ENCODE measurements at places on chromosomes 13 and 19.

DNA sequence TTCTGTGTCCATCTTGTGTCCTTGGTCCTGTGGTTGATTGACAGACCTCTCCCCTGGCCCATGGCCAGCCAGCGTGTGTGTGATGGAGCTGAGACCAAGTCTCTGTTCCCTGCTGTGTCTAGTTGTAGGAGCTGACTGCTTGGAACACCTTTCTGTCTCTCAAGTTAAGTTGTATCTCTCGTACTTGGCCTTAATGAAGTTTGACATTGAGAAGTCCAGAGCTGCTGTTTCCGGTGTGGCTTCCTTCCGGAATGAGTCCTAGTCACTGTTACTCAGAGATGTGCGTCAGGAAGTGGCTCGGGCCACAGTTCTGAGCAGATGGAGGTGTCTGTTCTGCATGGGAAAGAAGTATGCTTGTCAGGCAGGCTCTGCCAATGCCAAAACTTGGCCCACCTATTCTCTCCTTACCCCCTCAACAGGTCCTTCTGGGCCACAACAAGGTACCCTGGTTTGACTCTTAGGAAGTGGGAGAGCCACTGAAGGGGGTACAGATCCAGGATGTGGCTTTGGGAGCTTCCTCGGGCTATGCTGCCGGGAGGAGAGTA lies 54.3 kb downstream of the GATAD2A start:
- DNase-seq: peak; percentile 9

DNA sequence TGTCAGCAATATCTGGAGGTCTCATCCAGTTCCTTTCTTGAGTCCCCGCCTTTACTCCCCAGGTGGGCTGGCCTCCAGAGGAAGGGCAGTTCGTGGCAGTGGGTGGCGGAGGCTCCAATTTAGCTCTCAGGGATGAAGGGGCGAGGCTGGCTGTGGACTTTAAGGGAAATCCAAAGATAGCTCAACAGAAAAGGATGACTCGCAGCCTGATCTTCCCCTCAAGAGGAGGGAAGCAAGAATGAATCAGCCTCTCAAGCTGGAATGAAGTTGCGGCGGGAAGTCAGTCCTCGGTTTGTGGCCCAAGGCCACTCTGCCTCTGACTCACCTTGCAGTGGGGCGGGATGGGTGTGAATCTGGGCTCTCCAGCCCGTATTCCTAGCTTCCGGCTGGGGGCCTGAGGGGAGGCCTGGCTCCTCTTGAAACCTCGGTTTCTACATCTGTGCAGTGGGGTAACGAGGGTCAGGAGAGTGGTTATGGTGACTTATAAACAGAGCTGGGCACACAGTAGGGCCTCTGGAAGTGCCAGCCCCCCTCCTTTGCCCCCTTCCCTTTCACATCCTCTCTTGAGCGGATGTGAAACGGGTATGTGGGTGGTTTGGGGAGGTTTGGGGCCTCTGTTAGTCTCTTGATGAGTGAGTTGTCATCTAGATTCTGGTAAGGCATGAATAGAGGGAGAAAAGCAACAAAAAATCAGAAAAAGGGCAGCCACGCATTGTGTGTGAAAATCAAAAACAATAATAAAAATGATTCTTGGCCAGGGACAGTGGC lies 10.5 kb upstream of the SMG9 start:
- DNase-seq: peak; percentile 82

GRCh38 chr19:963486-963951 lies 20.6 kb upstream of the WDR18 start:
- DNase-seq: no peak

DNA sequence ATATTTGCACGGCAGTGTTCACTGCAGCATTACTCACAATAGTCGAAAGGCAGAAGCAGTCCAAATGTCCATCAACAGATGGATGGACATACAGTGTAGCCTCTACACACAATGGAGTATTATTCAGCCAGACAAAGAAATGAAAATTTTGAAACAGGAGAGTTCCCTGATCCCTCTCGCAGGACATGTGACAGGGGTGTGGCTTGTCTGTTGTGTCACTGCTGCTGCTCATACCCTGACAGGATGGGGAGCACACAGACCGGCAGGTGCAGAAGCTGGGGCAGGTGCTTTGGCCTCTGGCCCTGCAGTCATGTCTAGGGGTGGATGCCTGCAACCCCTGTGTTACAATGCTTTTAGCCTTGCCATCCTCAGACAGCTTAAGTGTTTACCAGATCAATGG lies 204.3 kb downstream of the EFNB2 start:
- DNase-seq: no peak

DNA sequence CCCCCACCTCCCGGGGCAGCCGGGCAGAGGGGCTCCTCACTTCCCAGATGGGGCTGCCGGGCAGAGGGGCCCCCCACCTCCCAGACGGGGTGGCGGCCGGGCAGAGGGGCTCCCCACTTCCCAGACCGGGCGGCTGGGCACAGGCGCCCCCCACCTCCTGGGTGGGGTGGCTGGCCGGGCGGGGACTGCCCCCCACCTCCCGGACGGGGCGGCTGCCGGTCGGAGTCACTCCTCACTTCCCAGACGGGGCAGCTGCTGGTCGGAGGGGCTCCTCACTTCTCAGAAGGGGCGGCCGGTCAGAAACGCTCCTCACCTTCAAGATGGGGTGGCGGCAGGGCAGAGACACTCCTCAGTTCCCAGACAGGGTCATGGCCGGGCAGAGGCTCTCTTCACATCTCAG lies 43.9 kb downstream of the ZNF730 start:
- no peak for DNase-seq

DNA sequence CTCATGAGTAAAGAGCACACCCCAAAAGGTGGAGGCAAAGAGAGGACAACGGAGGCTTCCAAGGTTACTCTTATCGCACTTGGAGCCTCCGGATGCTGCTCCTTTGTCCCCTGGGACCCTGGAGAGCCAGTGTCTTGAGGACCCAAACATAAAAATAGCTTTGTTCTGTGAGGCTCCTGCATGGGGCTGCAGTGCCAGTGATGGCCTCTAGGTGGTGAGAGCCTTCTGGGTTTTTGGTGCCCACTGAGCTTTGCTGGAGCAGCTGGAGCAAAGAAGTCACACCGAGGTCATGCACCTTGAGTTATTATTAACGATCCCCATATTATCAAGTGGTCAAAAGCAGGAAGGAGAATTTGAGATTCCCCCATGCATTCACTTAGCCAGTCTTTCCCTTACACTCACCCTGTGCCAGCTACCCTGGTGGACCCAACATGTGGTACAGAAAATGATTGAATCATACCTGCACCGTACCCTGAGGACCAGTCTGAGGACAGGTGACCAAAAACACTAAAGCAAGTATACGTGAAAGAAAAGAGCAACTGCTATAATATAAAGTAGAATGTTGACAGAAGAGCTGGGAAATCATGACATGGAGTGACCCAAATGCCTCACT lies 41.5 kb downstream of the ZNF682 start:
- DNase-seq: no peak

GRCh38 chr13:22592515-22592914 lies 588.3 kb upstream of the SGCG start:
- no peak for DNase-seq

GRCh38 chr13:52447815-52448552 lies 2.5 kb downstream of the VPS36 start:
- no peak for DNase-seq

DNA sequence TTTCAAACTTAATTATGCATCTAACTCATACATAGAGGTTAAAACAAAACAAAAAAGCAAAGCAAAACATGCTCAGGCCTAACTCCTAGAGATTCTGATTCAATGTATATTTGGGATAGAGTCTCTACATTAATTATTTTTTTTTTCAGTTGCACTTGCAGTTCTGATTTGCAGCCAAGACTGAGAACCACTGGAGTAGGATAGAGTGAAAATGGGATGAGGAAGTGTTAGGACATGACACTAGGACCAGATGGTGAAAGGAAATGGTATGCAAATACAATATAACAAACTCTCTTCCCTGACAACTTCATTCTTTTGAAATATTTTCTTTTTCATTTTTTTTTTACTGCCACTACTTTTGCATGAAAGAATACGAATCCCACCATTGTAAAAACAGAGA lies 1.8 kb downstream of the CCDC122 start:
- DNase-seq: no peak

GRCh38 chr13:110875241-110875640 lies 39.6 kb downstream of the ANKRD10 start:
- no peak for DNase-seq

DNA sequence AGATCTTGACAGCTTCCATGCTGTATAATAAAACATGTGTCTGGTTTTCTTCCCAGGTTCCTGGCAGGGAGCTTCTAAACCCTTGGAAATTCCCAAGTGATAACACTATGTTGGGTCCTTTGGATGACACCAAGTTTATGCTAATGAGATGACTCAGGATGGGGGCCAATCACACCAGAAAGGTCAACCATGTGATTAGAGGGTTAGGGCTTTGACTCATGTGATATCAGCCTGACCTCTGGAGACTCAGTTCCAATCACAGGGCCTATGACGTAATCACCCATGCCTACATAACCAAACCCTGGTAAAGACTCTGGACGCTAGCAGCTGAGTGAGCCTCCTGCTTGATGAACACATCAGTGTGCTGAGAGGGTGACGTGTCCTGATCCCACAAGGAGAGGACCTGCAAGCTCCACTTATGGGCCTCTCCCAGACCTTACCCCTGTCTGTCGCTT lies 203.6 kb downstream of the DCLK1 start:
- peak; percentile 72 for DNase-seq

- DNase-seq: no peak
Observed at GRCh38 chr13:98405690-98406344, 171.1 kb downstream of the STK24 start.

DNA sequence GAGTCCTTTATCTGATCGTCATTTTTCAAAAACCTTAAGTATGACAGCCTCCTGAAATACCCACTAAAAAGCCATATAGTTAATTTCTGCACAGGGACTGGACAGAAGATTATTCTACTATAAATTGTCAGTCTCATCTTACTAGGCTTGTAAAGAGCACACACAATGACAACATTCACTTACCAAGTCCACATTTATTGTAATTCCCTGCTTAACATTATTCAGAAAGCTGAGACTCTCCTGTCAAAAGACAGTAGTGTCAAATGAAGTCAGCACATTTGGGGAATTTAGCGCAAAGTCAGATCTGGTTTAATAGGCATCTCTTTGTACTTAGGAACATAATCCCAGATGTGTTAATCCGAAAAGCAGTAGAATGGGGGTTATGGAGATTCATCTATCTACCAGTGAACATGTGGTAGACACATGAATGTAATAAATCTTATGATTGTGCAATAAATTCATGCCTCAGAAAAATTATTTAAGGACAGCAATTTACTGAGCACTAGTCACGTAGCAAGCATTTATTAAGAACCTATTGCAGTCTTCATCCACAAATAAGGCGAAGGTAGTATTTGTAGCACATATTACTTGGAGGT lies 224.6 kb upstream of the GPC6 start:
- DNase-seq: no peak

- no peak for DNase-seq
Observed at GRCh38 chr19:6276447-6276846, 3.3 kb downstream of the MLLT1 start.

GRCh38 chr19:35419046-35419445 lies 29.0 kb upstream of the FFAR2 start:
- no peak for DNase-seq

DNA sequence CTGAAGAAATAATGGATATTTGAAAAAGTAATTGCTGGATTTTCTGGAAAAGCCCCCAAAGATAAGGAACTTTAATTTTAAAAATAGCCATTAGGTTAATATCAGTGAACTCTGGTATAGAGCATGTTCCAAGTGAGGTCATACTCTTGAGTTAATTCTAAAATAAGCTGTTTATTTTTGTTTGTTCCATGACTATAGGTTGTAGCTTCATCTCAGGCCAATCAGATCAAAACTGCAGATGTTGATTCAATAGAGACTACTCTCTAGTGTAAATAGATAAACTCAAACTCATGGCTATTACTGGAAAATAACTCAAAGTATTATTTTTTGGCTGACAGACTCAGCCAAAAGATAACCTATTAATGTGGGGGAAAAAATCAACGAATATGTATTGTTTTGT lies 815.1 kb downstream of the DIAPH3 start:
- DNase-seq: no peak

DNA sequence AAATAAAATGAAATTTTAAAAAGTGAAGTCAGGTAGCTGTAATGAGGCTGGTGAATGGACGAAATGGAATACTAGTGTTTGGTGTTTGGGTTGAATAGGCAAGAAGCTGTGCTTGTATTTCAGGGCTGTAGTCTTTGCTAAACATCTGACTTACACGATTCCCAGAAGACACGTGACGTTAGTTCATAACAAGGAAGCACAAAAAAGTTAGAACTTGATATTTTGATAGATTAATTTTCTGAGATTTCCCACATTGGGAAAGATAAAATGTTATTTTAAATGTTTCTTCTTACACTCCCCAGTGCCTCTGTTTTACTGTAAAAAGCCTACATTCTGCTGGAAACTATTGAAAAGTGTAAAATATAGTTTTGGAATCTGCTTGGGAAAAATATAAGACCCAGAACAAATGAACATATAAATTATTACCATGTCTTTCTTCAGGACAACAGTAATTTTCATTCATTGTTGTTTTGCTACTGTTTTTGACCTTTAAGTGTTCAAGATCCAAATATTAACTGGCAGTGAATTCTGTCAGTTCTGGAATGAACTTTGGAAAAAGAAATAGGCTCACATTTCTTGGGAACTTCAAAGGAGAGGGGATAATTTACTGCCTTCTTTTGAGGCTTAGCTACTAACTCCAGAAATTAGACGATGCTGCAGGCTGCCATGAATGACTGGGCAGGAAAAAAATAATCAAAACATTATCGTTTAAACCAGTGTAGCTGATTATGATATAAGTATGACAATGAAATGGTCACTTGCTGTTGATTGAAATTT lies 241.3 kb downstream of the SLITRK6 start:
- no peak for DNase-seq

- DNase-seq: no peak
Observed at GRCh38 chr19:39024875-39025641, 7.3 kb downstream of the FBXO27 start.

GRCh38 chr19:16074488-16075365 lies 1.6 kb upstream of the TPM4 start:
- DNase-seq: no peak

DNA sequence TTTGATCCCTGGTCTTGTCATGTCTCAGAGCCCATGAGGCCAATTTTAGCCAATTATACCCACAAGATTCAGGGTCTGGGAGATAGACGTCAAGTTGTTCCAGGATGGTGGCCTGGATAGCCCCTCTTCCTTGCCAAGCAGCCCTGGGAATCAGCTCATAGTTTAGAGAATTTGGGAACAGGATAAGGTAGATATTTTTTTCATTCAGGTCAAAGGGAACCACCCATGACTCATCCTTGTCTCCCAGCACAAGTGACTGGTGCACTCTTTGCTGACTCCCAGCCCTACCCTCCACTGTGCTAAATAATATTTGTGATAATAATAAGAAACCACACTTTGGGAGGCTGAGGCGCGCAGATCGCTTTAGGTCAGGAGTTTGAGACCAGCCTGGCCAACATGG lies 17.1 kb upstream of the S1PR4 start:
- DNase-seq: no peak

GRCh38 chr13:111868716-111869115 lies 198.2 kb upstream of the SOX1 start:
- DNase-seq: no peak

GRCh38 chr19:19628501-19629134 lies 598 bp upstream of the LPAR2 start:
- peak; percentile 50 for DNase-seq

GRCh38 chr19:33681081-33681680 lies 59.4 kb downstream of the CHST8 start:
- no peak for DNase-seq

- no peak for DNase-seq
Observed at GRCh38 chr19:54481326-54481930, 8.3 kb upstream of the CDC42EP5 start.

Data from NCI-H460 (cell line).